Uterine smooth muscle cell (primary cell): ENCODE measurements at places on chromosomes 1 and 21. TPM values are rescaled to one million over a fixed set of nuclear protein-coding genes. Genes with fewer than 3 reads are reported as not detected.

The C1orf210 gene
- 0.11 TPM in 1 of 2 replicates, not detected in the other for total RNA-seq

The SPRR4 gene
- not detected in 2 replicates for total RNA-seq

The MNDA gene
- not detected in 2 replicates for total RNA-seq

The GJA9 gene
- 0.11 and 0.12 TPM in 2 replicates for total RNA-seq

The RHBG gene
- not detected in 2 replicates for total RNA-seq

The FAF1 gene
- 54.6 and 60.3 TPM in 2 replicates for total RNA-seq

The RNU1-4 gene
- total RNA-seq, result under 0.01 and 2,224 TPM in 2 replicates

The TNFSF18 gene
- total RNA-seq, result 0.22 TPM in 1 of 2 replicates, not detected in the other

The SLC16A4 gene
- 16.6 and 47.6 TPM in 2 replicates for total RNA-seq
